ENCODE measurements at places on chromosomes 3 and 15.

DNA sequence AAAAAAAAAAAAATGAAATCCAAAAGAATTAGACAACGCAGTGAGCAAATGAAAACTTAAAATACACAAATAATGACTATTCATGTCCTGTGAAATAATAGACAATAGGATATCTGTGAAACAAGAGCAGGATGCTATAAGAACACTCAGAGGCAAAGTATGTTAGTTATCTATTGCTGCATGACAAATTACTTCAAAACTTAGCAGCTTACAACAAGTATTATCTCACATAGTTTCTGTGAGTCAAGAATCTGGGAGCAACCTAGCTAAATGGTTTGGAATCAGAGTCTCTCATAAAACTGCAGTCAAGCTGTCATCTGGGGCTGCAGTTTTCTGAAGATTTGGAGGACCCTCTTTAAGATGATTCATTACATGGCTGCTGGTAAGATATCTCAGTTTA, 36.5 kb upstream of the ZMAT3 start:
- DNase-seq: no peak

DNA sequence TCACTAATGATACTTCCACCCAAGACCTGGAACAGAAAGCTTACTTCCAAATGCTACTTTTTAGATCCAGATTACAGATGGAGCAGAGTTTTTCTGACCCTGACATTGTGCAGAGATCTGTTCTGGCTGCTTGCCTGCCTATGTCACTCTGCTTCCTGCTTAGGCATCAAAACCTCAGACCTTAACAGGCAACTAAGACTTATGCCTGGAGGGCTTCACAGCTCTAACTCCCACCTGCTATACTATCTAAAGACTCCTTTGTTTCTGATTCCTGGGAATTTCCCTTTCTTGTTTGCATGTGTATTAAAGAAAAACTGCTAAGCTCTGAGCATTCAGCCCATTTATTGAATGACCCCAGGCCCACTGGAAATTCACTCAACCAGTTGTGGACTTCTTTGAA, 157.4 kb upstream of the NPHP3 start:
- no peak for DNase-seq

- no peak for DNase-seq
Measured at GRCh38 chr15:42453826-42454225, 37.1 kb downstream of the ZNF106 start.

- DNase-seq: no peak
Measured at GRCh38 chr3:124362455-124362854, 367.8 kb upstream of the UMPS start.

DNA sequence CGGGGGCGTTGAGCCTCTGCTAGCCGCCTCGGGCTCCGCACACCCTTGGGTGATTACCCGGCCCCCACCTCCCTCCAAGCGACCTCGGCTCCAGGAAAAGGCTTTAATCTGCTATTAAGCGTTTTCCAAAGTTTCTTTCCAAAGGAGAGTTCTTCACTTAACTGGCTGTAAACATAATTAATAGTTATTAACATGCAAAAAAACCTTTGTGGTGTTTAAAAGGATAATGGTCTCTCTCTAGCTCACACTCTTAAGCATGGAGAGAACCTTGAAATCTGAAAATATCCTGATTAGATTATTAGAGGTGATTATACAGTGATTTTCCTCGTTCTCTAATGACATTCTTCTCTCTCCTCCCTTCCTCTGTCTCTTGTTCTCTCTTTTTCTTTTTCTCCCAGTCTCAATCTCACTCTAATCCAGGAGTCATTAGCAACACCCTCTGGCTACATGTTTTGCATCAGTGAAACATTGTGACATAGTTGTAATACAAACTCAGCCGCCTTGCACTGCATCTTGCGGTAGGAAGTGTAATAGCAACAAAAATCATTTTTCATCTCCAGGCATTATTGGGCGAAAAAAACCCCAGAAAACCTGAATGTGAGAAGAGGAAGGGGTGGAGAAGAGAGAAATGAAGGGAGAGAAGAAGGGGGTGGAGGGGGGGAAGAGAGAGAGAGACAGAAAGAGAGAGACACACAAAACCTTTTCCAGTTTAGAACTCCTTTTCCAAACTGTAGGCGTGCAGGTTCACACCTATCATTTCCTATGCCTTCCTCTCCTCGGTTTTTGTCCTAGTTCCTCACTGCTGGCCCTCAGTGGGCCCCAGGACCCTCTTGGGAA, 24.4 kb downstream of the NR2F2 start:
- DNase-seq: no peak

GRCh38 chr15:66145726-66146182, 107.8 kb downstream of the MEGF11 start:
- DNase-seq: no peak

DNA sequence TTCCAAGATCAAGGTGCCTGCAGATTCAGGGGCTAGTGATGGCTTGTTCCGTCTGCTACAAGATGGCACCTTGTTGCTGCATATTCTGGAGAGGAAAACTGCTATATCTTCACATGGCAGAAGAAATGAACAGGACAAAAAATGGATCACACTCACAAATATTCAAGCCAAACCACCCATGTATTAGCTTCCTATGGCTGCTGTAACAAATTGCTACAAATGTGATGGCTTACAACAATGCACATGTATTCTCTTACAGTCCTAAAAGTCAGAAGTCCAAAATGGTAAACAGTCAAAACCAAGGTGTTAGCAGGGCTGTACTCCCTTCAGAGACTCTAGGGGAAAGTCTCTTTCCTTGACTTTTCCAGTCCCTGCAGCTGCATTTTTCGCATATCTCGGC, 55.8 kb downstream of the TRIM42 start:
- no peak for DNase-seq

- no peak for DNase-seq
Measured at GRCh38 chr15:87215100-87215499, 1041.4 kb downstream of the NTRK3 start.

- no peak for DNase-seq
Measured at GRCh38 chr3:65748326-65748725, 290.4 kb downstream of the MAGI1 start.

DNA sequence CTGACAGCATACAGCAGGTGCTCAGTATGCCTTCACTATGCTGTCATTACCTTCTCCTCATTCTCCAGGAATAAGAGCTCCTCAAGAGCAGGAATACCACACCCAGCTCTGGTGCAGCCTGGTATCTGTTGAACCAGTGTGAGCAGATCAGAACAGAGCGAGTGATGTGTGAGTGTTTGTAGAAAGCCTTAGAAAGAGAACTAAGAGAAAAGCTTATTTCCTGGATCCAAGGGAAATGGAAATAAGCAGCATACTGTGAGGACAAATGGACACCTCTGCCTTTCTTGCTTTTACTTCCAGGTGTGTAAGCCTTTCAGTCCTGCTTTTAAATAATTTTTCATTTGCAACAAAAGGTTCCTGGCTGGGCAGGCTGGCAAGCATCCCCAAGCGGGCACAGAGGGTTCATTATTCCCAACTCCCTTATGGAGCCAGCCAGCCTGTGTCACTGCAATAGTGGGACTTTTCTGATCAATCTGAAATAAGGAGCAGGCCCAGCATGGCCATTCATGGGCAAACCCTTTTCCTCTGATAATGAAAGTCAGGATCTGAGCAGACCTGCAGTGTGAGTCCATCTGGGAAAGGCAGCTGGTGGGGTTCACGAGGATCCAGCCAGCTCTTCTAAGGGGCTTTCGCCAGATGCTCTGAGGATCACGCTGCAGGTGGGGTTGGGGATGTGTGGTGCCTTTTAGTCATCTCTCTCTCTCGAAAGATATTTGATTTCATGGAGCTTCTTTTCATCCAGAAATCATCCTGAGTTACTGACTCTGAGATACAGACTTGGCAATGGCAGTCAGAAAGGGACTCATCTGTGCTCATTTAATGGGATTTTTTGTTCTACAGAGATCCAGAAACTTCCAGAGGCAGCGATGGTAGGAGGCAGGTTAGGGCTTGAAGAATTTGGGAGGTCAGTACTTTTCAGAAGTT, 594.9 kb upstream of the CFAP20DC start:
- DNase-seq: no peak

DNA sequence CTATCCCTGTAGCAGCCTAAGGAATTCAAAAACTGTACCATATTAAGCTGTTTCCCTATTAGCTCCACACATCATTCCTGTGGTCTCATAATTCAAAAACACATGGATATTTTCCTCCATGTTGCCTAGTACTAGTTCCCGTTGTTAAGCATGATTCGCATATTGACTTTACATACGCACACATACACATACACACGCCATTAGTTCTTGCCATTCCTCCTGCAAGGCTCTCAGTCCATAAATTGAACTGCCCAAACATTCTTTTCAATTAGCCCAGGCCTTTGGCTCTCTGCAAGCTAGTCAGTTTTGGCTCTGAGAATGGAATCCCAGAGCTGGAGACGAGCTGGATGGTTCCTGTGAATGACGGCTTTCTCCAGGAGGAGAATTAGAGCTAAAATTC, 57.2 kb upstream of the RAD18 start:
- DNase-seq: no peak

DNA sequence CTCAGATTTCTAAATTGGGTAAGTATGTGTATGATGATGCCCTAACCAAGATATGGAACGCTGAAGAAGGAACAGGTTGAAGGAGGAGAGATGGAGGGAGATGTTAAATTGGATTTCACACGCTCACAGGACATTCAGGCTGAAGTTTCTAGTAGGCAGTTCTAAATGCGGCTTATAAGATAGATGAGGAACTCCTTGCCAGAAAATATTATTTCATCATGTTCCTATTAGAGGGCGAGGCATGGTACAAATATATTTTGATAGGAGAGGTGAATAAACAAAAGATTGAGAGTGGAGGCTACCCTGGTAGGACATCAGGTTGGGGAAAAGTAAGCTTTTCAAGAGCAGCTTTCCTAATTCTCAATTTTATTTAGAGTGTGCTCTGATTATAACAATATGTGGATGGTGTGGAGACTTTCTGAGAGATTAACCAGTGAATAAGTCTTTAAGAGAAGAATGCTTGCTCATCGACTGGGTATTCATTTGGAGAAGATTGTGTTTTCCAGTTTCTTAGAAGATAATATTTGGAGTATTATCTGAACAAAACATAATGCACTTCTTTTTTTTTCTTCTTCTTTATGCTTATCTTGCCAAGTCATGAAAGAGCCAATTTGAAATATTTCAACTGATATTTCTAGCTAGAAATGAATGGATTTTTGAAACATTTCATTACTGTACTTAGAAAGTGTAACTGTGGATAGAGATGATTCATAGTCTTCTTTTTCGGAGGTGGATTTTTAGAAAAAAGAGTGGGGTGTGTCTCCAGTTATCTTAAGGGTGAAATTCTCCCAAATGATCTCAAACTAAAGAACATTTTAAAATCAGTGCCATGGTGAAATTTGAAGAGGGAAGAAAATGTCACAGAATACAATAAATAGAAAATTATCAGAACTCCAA, 88.5 kb downstream of the B3GALNT1 start:
- no peak for DNase-seq

DNA sequence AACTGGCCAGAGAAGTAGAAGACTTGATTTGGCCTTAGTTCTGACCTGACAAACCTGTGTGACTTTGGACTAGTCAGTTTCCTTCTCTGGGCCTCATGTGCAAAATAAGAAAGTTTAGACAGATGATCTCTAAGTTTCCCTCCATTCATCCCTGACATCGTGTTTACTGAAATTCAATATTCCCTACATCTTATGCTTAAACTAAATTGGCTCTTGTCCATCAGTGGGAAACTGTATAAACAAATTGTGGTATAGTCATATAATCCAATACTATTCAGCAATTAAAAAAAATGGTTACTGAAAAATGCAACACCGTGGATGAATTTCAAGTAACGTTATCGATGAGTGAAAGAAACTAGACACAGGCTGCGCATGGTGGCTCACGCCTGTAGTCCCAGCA, 64.4 kb upstream of the HRH1 start:
- DNase-seq: no peak

- DNase-seq: no peak
Measured at GRCh38 chr15:96583671-96584070, 253.2 kb downstream of the NR2F2 start.

- DNase-seq: no peak
Measured at GRCh38 chr3:36060950-36061349, 319.4 kb upstream of the STAC start.

DNA sequence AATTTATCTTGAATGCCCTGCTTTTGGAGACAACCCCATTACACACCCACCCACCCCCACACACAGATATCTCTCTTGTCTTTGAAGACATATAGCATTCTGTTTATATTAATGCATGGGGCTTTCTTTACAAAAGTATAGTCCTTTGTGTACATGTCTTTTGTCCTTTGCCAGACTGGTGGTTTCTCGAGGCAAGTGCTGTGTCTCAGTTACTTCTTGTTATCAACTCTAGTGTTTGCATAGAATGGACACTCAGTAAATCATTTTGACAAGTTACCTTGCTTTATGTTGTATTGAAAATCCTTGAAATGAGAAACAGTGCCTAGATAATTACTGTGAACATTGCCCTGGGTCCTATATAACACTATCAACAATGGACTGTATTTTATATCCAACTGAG, 33.9 kb downstream of the KBTBD8 start:
- no peak for DNase-seq

- DNase-seq: no peak
Measured at GRCh38 chr3:74906181-74906580, 291.7 kb upstream of the CNTN3 start.

DNA sequence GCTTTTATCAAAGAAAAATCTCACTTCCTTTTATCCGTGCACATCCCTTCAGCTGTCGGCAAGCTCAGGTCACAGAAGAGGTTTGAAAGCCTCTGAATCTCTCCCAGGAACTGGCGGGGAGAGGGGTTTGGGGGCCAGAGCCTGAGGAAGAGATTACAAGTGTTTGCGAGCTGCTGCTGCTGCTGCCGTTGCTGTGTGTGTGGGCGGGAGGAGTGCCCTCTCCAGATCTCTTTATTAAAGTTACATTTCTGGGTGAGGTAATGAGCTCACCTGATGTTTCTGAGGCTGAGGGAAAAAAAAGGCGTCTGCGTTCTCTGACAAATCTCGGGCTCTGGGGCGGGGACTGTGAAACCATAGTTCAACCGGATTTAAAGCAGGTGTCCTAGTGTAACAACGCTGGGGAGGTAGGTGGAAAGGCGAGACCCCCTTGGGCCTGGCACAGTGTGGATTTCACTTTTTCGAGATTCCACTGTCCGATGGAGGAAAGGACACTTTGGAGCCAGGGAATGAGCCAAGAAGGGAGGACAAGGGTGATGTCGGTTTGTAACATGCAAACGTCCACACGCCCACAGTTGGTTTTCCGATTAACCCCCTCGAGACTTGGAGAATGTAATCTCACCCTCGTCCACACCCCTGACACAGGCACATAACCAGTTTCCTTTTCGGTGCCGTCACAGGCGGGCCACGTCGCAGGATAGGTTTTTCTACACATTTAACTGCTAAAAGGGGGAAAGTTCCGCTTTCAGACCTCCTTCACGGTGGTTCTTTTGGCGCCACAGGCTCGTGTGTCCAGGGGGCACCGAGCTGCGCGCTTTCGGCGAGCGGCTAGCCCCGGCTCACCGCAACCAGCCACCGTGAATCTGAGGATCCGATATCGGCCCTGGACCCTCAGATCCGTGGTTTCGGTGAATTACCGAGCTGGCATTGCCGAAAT, 2.1 kb downstream of the ALCAM start:
- no peak for DNase-seq

GRCh38 chr3:107429320-107430181, 52.3 kb downstream of the CCDC54 start:
- peak; percentile 72 for DNase-seq

- DNase-seq: no peak
Measured at GRCh38 chr3:53354945-53355498, 7.7 kb upstream of the DCP1A start.

All from HS-27A (cell line).